HT-29 (cell line): ENCODE measurements at places on chromosomes 6 and 20. TPM values are rescaled to one million over a fixed set of nuclear protein-coding genes. Genes with fewer than 3 reads are reported as not detected.
A peak's percentile ranks its signal among the peaks of the same experiment; 100 is the strongest.

The LHFPL5 gene
- total RNA-seq: 0.16 and 0.58 TPM in 2 replicates

The PARD6B gene
- total RNA-seq: 23.7 and 29.9 TPM in 2 replicates

The SLC32A1 gene
- not detected in 2 replicates for total RNA-seq

The HLA-DMA gene
- 8.5 and 9.0 TPM in 2 replicates for total RNA-seq

The MEI4 gene
- not detected in 2 replicates for total RNA-seq

The RNF182 gene
- total RNA-seq: not detected in 2 replicates

The VARS2 gene
- total RNA-seq: 23.2 and 24.4 TPM in 2 replicates

- DNase-seq: no peak
Observed at GRCh38 chr6:17352302-17352701, 41.1 kb upstream of the CAP2 start.

DNA sequence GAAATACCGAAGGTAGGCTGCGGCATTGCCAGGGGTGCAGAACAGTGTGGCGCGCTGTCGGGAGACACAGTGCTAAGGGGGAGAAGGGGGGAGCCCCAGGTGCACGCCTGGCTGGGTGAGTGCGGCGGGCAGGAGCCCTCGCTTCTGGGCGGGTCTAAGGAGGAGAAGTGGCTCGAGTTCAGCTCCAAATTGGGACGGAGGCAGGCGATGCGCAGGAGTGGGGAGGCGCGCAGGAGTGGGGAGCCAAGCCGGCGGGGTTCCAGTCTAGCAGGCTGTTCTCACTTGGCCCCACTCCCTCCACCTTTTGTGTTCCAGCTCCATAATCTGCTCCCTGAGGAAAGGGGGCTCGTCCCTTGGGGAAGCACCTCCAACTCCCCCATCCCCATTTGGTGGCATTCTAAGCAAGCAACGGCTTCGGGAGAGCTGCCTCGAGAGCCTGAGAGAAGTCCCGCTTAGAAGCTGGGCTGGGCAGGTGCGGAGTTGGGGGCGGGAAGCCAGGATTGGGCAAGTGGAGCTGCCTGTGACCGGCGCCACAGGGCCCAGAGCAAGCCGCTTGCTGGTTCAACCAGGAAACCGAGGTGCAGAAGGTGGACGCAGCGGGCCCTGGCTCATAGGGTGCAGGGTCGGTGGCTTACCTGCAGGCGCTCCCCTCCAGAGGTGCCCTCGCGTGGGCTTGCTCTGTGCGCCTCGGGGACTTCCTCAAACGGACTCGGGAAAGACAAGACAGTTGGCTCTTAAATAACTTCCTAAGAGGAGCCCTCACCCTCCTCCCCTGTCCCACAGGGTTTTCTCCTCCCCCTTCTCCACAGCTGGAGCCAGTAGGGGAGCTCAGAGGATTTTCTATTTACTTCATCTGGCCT lies at the start of gene F13A1:
TSS of gene F13A1 (minus strand) at position 711 of the 860 bp plus-strand sequence. CDS start 1,998 bp downstream, outside the sequence.
- no peak for DNase-seq

DNA sequence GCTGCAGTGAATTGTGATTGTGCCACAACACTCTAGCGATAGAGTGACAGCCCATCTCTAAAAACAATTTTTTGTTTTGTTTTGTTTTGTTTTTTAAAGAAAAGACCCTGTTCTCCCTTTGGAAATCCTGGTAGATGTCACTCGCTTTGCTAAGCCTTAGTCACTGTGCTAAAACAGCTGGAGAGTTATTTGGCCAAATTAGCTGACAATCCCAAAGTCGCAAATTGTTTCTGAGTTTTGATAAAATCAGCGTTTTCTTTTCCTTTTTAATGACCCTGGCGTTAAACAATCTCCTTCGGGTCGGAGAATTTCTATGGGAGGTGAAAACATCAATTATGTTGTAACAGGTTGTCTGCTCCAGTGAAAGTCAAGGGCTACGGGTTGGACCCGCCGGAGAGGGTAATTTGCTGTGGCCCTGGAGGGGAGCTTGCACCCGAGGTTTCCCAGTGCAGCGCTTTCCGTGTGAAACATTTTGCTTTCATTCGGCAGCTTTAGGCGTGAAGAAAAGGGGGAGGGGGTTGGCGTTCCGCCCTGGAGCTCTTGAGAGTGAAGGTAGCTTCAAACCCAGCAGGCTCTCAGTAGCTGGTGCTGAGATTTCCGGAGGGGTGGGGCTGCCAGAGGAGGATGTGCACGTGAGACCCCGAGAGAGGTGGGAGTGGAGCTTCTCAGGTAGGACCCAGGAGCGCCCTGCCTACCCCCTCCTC lies 296.6 kb downstream of the PHACTR1 start:
- DNase-seq: no peak

DNA sequence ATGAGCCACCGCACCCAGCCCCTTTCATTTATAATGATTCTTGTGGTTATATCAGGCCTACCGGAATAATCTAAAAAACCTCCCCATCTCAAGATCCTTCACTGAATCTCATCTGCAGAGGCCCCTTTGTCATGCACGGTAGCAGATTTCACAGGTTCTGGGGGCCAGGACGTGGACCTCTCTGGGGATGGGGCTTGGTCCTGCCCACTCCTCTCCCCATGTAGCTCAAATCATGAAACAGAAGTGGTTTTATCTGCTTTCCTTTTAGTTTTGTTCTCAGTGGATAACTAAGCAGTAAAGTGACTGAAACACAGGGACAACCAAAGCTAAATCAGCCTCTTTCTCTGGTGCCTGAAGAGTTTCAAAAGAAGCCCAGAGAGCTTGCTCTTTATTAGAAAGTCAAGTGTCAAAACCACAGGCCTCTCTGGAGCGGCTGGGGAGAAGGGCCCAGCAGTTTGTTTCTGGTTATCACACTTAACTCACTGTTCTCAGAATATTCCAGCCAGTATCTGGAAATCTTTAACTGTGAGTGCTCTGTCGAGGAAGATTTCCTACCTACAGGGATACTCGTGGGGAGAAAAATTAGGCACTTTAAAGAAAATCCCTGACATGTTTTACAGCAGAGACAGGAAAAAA lies 60.6 kb upstream of the FAM184A start:
- no peak for DNase-seq

DNA sequence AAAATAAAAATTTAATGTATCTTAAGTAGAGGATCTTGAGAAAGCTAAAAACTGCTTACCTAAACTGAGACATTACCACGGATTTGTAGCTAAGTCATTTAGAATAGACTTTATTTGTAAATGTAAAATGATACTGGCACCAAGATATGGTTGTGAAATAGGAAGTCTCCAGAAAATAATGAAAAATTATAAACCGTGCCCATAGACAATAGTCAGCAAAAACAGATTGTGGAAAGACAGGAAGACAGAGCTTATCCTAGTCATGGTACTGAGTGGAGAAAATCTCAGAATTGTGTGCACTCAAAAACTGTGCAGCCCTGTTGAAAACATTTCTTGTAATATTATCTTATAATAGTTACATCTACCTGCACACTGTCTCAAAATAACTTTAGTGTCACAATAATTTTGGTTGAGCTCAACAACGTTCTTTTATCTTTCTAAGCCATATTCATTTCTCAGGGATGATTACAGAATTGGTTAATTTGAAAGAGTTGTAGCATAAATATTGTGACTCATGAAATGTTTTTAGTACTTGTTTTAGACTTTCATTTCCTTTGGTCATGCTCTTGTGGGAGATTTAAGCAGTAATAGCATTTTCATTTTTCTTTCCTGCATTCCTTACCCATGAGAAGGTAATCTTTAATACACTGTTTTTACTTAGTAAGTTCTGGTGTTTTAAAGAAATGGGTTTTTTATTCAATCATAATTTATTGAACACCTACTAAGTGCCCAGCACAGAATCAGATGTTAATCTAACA lies 174.5 kb downstream of the SOX4 start:
- no peak for DNase-seq

- peak; percentile 85 for DNase-seq
Observed at GRCh38 chr20:4112481-4113421, 97.4 kb upstream of the RNF24 start.

- DNase-seq: no peak
Observed at GRCh38 chr20:63494420-63495166, 4.3 kb downstream of the EEF1A2 start.

DNA sequence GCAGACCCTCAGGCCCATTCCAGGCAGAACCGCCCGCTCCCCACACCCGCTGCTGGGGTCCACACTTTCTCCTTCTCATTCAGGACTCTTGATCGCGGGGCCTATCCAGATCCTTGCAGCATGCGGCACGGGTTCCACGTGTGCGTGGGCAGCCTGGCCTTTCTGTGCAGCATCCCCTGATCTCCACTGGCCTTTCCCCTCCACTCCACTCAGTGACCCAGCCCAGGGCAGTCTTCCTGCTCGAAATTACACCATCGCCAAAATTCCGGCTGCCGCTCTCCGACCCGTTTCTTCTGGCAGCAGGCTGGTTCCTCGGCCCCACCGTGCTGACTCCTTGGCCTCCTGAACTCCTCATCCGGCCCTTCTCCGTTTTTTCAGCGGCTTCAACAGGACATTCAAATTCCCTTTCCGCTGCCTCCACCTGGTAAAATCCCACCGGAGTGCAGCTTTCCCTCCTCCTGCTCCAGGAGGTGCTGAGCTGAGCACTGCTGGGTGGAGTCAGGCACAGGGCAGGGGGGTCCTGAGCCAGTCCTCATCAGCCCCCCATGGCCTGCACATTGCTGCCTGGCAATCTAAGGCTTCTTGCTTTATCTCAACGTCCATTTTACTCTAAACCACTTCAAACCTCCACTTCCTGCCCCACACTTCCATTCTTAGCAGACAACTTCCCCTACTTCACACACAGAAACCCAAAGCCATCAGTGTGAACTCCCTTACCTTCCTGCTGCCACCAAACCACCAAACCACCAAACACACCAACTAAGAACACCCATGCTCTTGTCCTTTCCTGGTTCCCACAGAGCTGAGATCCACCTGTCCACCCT lies 9.0 kb downstream of the SFT2D1 start:
- no peak for DNase-seq

DNA sequence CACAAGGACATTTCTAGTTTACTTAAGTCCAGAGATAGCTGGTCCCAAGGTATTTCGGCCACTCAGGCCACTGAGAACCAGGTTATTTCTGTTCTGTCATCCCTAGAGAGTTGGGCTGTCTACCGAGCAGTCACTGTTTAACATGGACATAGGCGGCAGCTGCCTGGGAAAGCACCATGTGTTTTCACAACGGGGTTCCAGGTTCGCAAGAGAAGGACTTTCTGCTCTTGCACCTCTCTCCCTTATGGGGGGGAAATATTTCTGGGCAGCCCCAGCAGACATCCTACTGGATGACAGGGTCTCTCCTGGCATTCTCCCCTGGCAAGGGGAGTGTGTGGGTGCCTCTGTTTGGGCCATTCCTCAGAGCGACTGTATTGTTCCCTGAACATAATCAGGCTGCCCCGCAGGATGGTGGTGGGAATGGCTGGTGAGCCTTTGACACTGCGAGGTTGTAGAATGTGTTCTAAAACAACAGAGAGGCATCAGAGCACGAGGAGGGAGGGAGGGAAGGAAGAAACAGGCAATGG lies 64.4 kb upstream of the DUSP22 start:
- no peak for DNase-seq

- DNase-seq: no peak
Observed at GRCh38 chr6:163965426-163966348, 551.2 kb downstream of the QKI start.
